ENCODE measurements at places on chromosomes 3 and 15. TPM values are rescaled to one million over a fixed set of nuclear protein-coding genes. Genes with fewer than 3 reads are reported as not detected.

GRCh38 chr3:123361071-123361470 lies 87.8 kb downstream of the ADCY5 start:
- H3K4me1 ChIP-seq: no peaks in the 10 kb centered on the region
- no peak overlapping the region for H3K27ac ChIP-seq
- no peaks in the 10 kb centered on the region for H3K36me3 ChIP-seq
- no peak for DNase-seq
- H3K27me3 ChIP-seq: no peaks in the 10 kb centered on the region

- no peak overlapping the region for H3K27ac ChIP-seq
- H3K4me3 ChIP-seq: no peak overlapping the region
- no peaks in the 10 kb centered on the region for H3K27me3 ChIP-seq
- DNase-seq: no peak
- H3K4me1 ChIP-seq: no peaks in the 10 kb centered on the region
- H3K36me3 ChIP-seq: no peaks in the 10 kb centered on the region
Observed at GRCh38 chr15:88218557-88219221, 37.9 kb downstream of the NTRK3 start.

SPINT1 gene
- 114 TPM for total RNA-seq

- no peak overlapping the region for H3K4me3 ChIP-seq
- H3K36me3 ChIP-seq: no peaks in the 10 kb centered on the region
- no peaks in the 10 kb centered on the region for H3K4me1 ChIP-seq
- no peak overlapping the region for H3K27ac ChIP-seq
Observed at GRCh38 chr3:186152361-186152798, 43.5 kb upstream of the ETV5 start.

RPSA gene
- total RNA-seq: 806 TPM

CD47 gene
- 104 TPM for total RNA-seq

- no peak for DNase-seq
- H3K4me1 ChIP-seq: no peaks in the 10 kb centered on the region
- no peaks in the 10 kb centered on the region for H3K36me3 ChIP-seq
- no peaks in the 10 kb centered on the region for H3K27me3 ChIP-seq
Observed at GRCh38 chr3:46221391-46221790, 13.3 kb upstream of the CCR1 start.

GRCh38 chr3:175161291-175161690 lies 302.2 kb downstream of the NAALADL2 start:
- H3K4me1 ChIP-seq: no peaks in the 10 kb centered on the region
- H3K36me3 ChIP-seq: no peaks in the 10 kb centered on the region
- no peak overlapping the region for H3K4me3 ChIP-seq
- no peak overlapping the region for H3K27ac ChIP-seq
- no peaks in the 10 kb centered on the region for H3K27me3 ChIP-seq

MRPL46 gene
- total RNA-seq: 24.7 TPM

GRCh38 chr3:159766563-159767185 lies 222.0 kb upstream of the IL12A start:
- no peaks in the 10 kb centered on the region for H3K36me3 ChIP-seq
- peaks cover 11% of the 10 kb centered on the region for H3K4me1 ChIP-seq
- no peak overlapping the region for H3K27ac ChIP-seq
- no peak for DNase-seq

SMAD6 gene
- total RNA-seq: 23.0 TPM

GRCh38 chr3:181689546-181689945 lies 22.2 kb upstream of the SOX2 start:
- no peak for DNase-seq
- no peaks in the 10 kb centered on the region for H3K4me1 ChIP-seq
- no peak overlapping the region for H3K27ac ChIP-seq

MOBP gene
- total RNA-seq: 0.16 TPM

- peaks cover 68% of the 10 kb centered on the region for H3K36me3 ChIP-seq
- no peaks in the 10 kb centered on the region for H3K27me3 ChIP-seq
- H3K4me1 ChIP-seq: no peaks in the 10 kb centered on the region
- H3K4me3 ChIP-seq: no peak overlapping the region
- H3K27ac ChIP-seq: no peak overlapping the region
- DNase-seq: no peak
Observed at GRCh38 chr15:40984964-40985363, 31.7 kb downstream of the CHAC1 start.

GRCh38 chr3:133762539-133762938 lies 16.3 kb downstream of the TF start:
- H3K27ac ChIP-seq: no peak overlapping the region
- no peaks in the 10 kb centered on the region for H3K4me1 ChIP-seq
- DNase-seq: no peak

GRCh38 chr3:81764665-81765064 lies 3.2 kb upstream of the GBE1 start:
- H3K36me3 ChIP-seq: no peaks in the 10 kb centered on the region
- H3K4me3 ChIP-seq: no peak overlapping the region
- no peaks in the 10 kb centered on the region for H3K27me3 ChIP-seq
- H3K4me1 ChIP-seq: peaks cover 3% of the 10 kb centered on the region
- DNase-seq: no peak
- no peak overlapping the region for H3K27ac ChIP-seq

GRCh38 chr15:41983221-41983620 lies 10.9 kb upstream of the EHD4 start:
- no peak for DNase-seq
- H3K4me3 ChIP-seq: no peak overlapping the region
- H3K36me3 ChIP-seq: no peaks in the 10 kb centered on the region
- no peaks in the 10 kb centered on the region for H3K27me3 ChIP-seq
- no peaks in the 10 kb centered on the region for H3K4me1 ChIP-seq
- no peak overlapping the region for H3K27ac ChIP-seq

- H3K4me1 ChIP-seq: no peaks in the 10 kb centered on the region
- H3K4me3 ChIP-seq: no peak overlapping the region
- H3K27me3 ChIP-seq: no peaks in the 10 kb centered on the region
- H3K36me3 ChIP-seq: peaks cover 7% of the 10 kb centered on the region
Observed at GRCh38 chr3:45437383-45437782, 49.0 kb downstream of the LARS2 start.

- H3K4me1 ChIP-seq: peaks cover 3% of the 10 kb centered on the region
- no peaks in the 10 kb centered on the region for H3K27me3 ChIP-seq
- no peaks in the 10 kb centered on the region for H3K36me3 ChIP-seq
- no peak overlapping the region for H3K4me3 ChIP-seq
- DNase-seq: no peak
Observed at GRCh38 chr15:66906668-66907614, 158.5 kb upstream of the SMAD3 start.

GRCh38 chr3:103924544-103924943 lies 1442.2 kb upstream of the ALCAM start:
- no peaks in the 10 kb centered on the region for H3K27me3 ChIP-seq
- DNase-seq: no peak
- H3K27ac ChIP-seq: no peak overlapping the region
- H3K4me1 ChIP-seq: no peaks in the 10 kb centered on the region

GRCh38 chr3:190892395-190892902 lies 30.0 kb upstream of the GMNC start:
- DNase-seq: no peak
- H3K4me1 ChIP-seq: no peaks in the 10 kb centered on the region
- H3K36me3 ChIP-seq: no peaks in the 10 kb centered on the region
- no peak overlapping the region for H3K27ac ChIP-seq
- no peak overlapping the region for H3K4me3 ChIP-seq

ST3GAL6 gene
- total RNA-seq: 10.7 TPM

TMEM212 gene
- not detected for total RNA-seq

ALDH1A3 gene
- total RNA-seq: 19.6 TPM

- H3K4me1 ChIP-seq: peaks cover 9% of the 10 kb centered on the region
- peaks cover 16% of the 10 kb centered on the region for H3K36me3 ChIP-seq
- peak; percentile 33 for DNase-seq
- no peak overlapping the region for H3K4me3 ChIP-seq
- no peaks in the 10 kb centered on the region for H3K27me3 ChIP-seq
Observed at GRCh38 chr15:65094294-65094995, 17.9 kb downstream of the KBTBD13 start.

DNA sequence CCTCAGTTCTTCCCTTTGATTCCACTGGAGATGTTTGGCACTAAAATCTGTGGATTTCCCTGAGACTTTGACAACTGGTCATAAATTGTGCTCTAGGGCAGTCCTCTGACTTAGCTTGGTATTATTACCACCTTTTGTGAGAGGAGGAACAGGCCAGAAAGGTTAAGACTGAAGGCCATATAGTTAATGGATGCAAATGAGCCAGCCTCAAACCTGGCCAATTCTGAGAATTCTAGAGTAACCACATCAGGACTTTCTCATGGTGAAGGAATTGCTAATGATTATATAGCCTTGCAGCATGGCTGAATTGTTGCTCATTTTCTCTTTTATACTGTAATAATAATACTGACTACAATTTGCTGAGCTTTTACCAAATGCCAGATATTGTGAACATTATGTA lies 162.5 kb downstream of the CADPS start:
- no peak for DNase-seq
- H3K27me3 ChIP-seq: no peaks in the 10 kb centered on the region
- H3K4me3 ChIP-seq: no peak overlapping the region
- no peaks in the 10 kb centered on the region for H3K4me1 ChIP-seq

DNA sequence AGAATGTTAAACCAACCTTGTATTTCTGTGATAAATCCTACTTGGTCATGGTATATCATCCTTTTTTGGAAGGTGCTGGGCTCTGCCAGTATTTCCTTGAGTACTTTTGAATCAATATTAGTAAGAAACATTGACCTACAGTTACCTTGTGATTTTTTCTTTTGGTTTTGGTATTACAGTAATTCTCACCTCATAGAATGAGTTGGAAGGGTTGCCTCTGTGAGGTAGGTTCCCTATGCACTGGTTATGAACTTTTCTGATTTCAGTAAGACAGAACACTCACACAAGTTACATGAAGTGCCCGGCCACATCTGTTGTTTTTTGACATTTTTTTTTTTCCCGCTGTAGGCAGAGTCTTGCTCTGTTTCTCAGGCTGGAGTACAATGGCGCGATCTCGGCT lies 20.0 kb downstream of the PCCB start:
- H3K36me3 ChIP-seq: no peaks in the 10 kb centered on the region
- no peak overlapping the region for H3K27ac ChIP-seq
- DNase-seq: no peak
- H3K4me1 ChIP-seq: no peaks in the 10 kb centered on the region
- H3K27me3 ChIP-seq: no peaks in the 10 kb centered on the region
- H3K4me3 ChIP-seq: no peak overlapping the region

Data from kidney (tissue), 22 donors.